Inflammatory macrophage (primary cell): ENCODE measurements at places on chromosomes 11 and 22.

- peak; percentile 76 for DNase-seq
These were observed at the start of gene CASP1 for GRCh38 chr11:105034813-105035620. TSS of gene CASP1 (minus strand) at chr11:105035144. CDS start at chr11:105035113, 31 bp downstream.

GRCh38 chr11:131025421-131026125, 109.3 kb upstream of the SNX19 start:
- DNase-seq = no peak

DNA sequence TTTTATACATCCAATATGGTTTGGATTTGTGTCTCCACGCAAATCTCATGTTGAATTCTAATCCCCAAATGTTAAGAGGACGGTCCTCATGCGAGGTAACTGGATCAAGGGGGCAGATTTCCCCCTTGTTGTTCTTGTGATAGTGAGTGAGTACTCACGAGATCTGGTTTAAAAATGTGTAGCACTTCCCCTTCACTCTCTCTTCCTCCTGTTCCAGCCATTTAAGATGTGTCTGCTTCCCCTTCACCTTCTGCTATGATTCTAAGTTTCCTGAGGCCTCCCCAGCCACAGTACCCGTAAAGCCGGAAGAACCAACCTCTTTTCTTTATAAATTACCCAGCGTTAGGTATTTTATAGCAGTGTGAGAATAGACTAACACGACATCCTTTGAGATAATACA, 98.6 kb downstream of the TTC28 start:
- DNase-seq = peak; percentile 37

DNA sequence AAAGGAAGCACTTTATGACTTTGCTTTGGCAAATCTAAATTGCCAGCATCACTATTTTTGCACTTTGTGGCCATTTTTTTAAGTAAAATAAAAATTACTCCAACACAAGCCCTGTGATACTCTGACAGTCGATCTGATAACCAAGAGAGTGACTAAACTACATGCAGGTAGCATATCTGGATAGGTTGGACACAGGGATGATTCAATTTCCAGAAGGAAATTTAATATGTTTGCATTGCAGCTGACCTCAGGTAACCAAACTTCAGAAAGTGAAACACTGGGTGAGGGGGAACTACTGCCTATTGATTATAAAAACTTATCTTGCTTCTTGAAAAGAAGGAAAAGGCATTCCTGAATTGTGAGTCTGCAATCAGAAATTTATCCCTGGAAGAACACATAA, 13.9 kb downstream of the OR5B3 start:
- no peak for DNase-seq

GRCh38 chr22:48072777-48073176, 1310.3 kb downstream of the TBC1D22A start:
- no peak for DNase-seq

- no peak for DNase-seq
These were observed 7.8 kb upstream of the EIF3D start for GRCh38 chr22:36536717-36537116.

DNA sequence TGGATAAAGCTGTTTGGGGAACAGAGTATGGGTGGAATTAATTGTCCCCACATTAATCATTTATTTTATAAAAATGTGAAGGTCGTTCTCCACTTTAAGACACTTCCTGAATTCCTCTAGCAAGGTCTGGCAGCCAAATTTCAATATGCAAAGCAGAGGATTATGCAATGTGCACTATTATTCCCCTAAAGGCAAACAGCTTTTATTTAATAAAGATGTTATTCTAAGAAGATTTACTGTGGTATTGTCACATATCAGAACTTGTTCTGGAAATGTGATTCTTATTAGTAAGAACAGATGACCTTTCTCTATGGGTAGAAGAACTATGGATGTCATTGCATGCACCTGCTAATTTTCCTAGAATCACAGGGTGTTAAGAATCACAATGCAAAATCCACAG, 1128.8 kb upstream of the CCDC90B start:
- no peak for DNase-seq

- DNase-seq = peak; percentile 7
These were observed 20.4 kb downstream of the BIRC2 start for GRCh38 chr11:102367364-102367763.

- no peak for DNase-seq
These were observed 21.4 kb upstream of the RCN1 start for GRCh38 chr11:32069361-32070058.

DNA sequence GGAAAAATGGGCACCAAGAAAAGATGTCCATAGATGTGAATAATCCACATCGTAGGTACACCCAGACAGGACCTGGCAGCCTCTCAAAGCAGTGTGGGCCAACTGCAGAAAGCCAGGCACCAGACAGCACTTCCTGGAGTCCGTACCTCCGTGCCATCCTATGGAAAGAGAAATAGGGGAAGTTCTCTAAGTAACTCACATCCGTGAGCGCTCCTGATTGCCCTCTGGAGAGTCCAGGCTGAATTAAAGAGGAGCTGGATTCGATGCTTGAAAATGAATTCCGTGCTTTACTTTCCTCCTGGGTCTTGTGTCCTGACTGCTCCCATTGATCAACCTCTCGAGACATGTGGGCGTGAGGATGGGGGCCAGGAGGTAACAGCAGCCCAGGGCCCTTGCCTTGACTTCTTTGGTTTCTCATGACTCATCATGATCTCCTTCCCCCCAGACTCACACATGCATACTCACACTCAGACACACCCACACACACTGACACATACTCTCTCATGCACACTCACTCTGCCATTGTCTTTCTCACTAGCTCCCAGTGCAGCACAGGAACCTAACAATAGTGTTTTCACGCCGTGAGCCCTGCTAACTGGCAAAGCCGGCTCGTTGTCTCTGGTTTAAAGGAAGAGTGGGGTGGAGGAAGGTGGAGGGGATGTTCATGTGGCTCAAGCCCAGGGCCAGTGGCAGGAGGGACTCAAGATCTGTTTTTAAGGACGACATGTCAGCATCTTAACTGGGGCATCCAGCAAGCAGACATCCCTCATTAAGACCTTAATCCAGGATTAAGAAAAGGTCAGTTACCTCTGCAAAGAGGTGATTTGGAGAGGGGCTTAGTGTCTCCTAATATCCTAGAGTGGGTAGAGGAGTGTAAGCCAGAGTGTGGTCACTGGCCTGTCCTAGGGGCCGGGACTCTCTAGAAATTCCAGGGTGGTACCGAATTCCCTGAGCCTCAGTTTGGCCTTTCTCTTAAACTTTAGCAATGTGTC, 104.2 kb downstream of the SCN3B start:
- DNase-seq = peak; percentile 29

DNA sequence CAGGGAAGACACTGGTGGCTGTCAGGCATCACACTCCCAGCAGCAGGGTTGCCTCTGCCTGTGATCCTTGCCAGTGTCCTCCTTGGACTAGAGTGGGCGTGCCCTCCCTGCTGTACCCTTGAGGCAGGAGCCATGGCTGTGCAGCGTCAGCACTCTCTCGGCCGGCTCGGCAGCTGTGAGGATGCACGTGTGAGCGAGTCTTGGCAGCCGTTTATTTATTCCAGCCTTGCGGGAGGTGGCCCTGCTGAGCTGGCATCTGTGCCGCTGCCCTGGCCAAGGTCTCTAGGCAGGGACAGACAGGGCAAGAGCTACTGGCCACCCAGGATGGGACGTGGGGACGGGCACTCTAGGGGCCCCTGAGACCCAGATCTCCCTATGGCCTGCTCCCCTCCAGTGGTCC, 33.9 kb downstream of the TSPAN4 start:
- no peak for DNase-seq

DNA sequence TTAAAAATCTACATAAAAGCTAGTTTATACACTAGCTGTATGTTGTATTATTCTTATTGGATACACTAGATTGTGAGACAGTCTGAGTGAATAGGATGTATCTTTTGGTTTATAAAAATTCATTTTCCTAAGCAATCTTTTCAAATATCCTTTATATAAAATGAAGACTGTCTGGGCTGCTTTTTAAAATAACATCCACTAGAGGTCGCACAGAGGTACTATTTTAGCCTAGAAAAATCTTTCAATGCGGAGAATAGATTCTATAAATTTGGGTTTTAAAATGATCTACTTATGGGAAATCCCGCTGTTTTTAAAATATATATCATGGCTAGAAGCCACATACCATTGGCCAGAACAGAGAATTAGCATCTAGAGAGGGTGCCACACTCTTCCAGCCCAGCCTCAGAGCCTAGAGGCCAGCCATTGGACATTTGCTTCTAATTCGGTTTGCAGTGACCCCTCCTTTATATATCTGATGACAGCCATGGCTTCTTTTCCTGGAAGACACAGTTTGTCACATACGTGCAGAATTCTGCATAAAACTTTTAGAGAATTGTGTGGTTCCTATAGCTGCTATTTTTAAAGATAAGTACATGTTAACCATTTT, 7.3 kb downstream of the C11orf97 start:
- peak; percentile 52 for DNase-seq

GRCh38 chr22:46600273-46600796, 19.9 kb upstream of the GRAMD4 start:
- no peak for DNase-seq

DNA sequence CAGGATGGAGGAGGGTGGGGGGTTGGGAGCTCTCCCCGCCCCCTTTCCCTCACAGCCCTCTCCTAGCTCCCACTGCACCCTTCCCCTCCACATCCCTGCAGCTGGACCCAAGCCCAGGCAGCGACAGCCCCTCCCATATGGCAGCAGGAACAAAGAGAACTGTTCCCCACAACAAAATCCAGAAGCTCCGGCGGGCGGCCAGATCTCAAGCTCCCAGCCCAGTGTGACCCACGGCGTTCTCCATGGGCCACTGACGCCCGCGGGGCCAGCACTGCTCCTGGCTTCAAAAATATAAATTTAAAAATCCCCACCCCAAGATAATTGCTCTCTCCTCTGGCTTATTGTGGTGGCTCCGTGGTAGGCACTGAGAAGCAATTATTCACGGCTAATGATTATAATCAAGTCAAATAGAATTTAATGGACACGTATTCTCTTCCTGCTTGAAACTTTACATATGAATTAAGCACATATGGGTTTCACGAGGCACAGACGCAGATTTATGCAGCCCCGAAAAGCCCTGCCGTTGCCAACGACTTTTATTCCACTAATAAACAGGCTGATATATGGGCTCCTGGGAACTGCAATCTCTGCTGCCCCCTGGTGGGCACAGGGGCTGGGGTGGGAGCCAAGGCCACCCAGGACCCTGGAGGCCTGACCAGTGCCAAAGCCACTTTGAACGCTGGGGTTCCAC, 17.5 kb downstream of the MACROD1 start:
- DNase-seq = peak; percentile 78

- no peak for DNase-seq
These were observed 4.8 kb downstream of the GVQW3 start for GRCh38 chr11:76385903-76386302.

DNA sequence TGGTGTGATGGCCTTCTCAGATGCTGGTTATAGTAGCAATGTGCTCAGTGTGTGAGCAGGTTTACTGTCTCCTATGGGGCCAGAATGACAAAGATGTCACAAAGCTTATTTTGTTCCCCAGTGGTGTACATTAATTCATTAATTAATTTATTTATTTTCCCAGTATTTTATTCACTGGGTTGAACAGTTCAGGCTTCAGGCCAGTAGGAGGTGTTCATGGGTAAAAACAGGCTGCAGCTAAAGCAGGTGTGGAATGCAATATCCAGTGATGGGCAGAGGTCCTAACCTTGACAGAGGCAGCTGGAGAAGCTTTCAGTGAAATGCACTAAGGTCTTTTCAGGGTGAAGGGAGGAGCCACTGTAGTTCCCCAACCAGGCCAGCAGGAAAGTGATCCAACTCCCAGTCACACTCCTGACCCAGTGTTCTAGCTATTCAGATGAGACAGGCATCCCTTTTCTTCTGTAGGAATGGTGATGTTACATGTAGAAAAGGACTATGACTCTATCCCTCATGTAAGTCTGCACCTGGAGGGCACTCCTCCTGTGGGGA, 7.8 kb upstream of the FANCF start:
- DNase-seq = no peak
